ENCODE measurements at places on chromosomes 2 and 18. TPM values are rescaled to one million over a fixed set of nuclear protein-coding genes. Genes with fewer than 3 reads are reported as not detected.
A peak's percentile ranks its signal among the peaks of the same experiment; 100 is the strongest.

DNA sequence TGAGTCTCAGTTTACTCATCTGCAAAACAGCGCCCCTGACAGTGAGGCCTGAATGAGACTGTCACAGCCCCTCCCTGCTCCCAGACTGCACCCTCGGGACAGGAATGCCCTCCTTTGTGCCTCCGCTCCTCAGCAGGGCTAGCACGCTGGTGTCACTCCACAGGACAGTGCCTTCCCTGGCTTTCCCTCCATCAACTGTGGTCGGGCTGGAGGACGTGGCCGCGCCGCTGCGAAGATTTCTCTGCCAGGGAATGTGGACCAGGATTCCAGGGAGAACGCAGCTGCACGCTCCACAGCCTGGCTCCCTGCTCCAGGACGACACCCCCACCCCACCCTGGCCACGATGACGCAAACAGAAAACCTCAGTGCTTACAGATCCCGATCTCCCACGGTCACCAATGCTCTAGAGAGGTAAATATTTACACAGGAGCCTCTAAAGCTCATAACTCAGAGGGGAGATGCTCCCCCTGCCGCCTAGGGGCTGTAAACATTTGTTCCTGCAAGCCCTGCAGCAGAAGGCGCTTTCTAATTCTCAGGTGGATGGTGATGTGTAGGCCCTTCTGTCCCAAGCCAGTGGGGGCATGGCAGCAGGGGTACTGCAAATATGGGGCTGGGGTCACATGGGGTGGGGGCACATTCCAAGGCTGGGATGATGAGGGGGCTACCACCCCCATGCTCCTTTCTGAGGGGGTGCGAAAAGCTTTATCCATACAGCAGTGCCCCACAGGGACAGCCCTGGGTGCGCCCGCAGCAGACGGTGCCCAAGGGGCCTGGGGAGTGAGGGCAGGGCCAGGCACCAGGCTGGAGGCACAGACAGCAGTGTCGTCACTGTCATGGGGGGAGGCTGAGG is 12.4 kb downstream of the HS6ST1 start:
- no peak for DNase-seq

Gene RAB6D
- 0.15 TPM for total RNA-seq

GRCh38 chr2:239313776-239314175 is 87.0 kb downstream of the HDAC4 start:
- no peak for DNase-seq

Gene DCDC2C
- not detected for total RNA-seq

- no peak for DNase-seq
Measured at GRCh38 chr2:76270096-76270710, 559.5 kb upstream of the GCFC2 start.

GRCh38 chr2:56053679-56054078 is 130.1 kb upstream of the EFEMP1 start:
- DNase-seq, result no peak

Gene CCBE1
- total RNA-seq, result 0.81 TPM

DNA sequence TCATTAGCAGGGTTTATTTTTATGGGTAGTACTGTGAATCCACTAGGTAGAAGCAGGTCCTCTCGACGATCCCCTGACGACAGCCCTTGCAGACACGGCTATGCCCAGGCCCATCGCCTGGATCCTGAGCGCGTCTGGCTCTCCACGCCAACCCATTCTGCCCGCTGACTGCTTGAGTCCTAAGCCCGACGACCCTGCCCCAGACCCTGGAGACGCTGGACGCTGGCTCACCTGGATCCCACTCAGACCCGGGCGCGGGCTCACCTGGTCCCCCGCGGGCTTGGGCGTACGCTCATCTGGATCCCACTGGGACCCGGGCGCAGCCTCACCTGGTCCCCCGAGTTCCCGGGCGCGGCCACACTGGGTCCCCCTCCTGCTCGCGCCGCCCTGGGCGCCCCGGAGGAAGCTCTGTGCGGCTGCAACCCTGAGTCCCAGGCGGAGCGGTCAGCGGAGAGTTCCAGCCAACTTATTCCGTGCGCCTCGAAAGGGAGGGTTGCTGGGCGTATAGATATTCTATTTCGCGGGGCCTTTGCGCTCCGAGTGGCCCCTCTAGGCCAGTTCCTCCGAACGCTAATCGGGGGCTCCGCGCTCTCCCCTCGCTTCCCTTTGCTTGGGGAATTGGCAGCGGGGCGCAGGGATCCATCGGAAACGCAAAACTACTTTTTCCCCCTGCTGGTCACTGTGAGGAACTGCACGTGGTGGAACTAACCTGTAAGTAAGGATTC is 22.4 kb upstream of the RMP24 start:
- DNase-seq, result peak; percentile 52

DNA sequence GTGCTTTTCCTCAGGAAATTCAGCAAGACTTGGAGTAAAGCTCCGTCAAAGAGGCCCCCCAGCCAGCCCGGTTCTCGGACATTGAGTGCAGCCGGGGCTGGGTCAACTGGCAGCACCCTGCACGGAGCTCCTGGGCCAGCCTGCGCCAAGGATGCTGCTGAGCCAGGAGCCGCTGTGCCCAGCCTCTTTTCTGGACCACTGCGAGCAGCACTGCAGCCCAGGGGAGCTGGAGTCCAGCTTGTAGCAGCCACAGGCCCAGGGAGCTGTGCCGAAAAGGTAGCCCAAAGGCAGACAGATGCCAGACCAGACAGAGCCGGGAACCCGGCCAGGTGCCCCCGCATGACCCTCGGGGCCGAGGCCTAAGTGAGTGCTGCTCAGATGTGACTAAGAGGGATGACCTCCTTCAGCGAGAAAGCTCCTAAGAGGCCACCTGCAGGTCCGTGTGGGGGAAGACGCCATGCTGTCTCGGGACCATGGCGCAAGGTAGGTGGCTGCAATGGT is 7.3 kb downstream of the CLHC1 start:
- DNase-seq, result peak; percentile 26

DNA sequence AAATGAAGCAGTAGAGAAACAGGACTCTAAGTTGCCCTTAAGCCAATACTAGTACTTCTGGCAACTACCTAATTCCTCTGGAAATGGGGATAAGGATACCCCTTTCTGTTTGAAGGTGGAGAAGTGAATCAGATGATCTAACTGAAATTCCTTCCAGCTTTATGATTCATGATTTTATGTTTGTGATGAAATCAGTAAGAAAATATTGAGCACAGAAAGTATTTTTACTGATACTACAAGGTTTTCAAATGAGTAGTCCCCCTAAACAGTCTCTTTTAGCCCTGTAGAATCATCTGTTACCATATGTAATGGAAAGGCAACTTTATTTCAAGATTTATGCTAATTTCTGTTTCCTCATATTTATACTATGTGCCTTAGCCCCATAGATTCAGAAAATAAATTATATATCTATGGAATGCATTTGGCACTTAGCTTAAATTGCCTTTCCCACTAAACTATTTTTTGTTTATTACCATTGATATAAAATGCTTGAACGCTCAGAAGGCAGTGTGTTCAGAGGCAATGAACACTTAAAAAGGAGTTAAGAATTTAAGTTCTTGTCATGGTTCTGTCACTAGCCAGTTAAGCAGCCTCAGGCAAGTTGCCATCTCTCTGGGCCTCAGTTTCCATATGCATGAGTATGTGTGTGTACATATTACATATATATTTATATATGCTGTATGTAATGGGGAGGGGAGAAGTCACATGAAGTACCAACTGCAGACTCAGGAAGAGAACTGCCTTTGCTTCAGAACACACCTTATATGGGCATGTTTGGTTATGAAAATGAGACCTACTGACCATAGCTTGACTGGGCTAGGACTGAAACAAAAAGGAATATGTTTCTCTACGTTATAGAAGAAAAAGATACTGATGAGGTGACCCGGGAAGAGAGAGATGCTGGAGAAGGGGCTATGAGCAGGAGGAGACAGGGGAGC is 97.7 kb downstream of the CDC42EP3 start:
- no peak for DNase-seq

DNA sequence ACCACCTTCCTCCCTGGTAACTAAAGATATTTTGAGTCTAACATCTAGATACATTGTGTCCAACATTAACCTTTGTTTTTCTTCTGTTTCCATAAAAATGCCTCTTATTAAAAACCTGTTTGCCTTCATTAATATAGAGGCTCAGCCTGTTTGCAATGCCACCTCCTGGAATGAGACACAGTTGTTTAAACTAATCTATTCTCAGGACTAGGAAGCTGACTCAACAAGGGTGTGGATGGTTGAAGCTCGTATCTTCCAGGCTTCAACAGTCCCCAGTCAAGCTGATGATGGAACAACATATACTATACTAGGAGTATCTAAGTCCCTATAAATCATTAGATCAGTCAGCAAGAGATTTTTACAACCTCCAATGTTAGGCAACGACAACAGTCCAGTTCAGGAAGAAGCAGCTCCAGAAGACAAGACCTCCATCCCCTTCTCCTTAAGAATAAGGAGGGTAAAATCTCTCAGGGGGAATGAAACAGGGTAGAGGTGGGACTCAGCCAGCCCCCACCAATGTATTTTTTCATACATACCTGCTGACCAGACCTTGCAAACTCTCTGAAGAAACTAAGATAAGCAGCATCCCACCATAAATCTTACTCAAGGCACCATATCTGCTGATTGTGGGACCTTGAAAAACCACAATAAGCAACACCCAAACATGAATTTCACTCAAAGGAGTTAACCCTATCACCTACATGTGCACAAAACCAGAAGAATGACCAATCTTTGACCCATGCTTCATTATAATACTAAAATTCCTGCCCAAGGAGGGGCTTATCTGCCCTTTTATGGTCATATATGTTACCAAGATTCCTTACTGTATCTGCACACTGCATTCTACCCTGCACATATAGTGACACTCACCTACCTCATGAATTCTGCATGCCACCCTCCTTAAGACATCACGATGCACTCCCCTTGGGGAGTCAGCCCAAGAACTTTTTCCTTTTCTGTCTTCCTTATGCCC is 21.4 kb downstream of the ZNF24 start:
- no peak for DNase-seq

Gene GEN1
- 5.5 TPM for total RNA-seq

- DNase-seq, result no peak
Measured at GRCh38 chr2:62506421-62506750, 391 bp upstream of the TMEM17 start.

- no peak for DNase-seq
Measured at GRCh38 chr2:105822186-105822585, 77.5 kb downstream of the NCK2 start.

DNA sequence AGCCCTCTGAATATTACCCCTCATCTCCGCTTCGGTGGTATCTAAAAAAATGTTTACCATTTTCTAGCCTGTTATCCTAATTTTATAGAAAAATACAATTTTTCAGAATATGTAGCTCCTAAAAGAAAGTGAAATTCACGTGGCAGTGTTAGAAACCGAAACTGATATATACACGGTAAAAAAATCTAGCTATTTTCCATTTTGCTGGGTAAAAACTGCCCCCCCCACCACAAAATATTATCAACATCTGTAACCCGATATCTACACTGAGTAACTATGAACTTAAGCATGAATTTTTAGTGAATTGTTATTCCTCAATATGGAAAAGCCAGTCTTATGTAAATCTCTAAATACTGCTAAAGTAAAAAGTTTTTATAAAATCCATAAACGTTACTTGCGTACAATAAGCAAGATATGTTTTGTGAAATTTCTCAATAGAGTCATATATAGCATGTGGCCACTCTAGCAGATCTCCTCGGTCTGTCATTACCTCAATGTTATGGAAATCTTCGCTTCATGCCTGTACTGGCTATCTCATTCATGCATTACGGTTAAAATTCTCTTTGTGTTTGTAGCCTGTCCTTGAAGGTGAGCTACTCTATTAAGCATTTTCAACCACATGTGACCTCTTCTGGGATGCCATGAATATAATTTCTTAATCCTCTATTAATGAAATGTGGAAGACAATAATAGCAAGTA is 524.2 kb downstream of the TRIB2 start:
- no peak for DNase-seq

DNA sequence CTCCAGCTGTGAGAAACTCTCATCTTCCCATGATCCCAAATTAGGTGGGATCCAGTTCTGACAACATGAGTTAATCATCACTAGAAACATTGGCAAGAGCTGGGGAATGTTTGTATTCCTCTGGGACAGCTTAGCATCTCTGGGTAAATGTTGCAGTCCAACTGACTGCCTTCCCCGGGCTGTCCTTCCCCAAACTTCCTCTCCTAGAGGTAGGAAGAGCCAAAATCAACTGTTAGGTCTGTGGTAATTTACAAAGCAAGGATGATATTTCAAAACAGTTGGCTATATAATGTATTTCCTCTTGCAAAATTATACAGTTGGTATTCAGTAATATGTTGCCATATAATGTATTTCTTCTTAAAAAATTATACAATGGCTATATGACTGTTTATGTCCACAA is 148.5 kb downstream of the MGAT5 start:
- no peak for DNase-seq

DNA sequence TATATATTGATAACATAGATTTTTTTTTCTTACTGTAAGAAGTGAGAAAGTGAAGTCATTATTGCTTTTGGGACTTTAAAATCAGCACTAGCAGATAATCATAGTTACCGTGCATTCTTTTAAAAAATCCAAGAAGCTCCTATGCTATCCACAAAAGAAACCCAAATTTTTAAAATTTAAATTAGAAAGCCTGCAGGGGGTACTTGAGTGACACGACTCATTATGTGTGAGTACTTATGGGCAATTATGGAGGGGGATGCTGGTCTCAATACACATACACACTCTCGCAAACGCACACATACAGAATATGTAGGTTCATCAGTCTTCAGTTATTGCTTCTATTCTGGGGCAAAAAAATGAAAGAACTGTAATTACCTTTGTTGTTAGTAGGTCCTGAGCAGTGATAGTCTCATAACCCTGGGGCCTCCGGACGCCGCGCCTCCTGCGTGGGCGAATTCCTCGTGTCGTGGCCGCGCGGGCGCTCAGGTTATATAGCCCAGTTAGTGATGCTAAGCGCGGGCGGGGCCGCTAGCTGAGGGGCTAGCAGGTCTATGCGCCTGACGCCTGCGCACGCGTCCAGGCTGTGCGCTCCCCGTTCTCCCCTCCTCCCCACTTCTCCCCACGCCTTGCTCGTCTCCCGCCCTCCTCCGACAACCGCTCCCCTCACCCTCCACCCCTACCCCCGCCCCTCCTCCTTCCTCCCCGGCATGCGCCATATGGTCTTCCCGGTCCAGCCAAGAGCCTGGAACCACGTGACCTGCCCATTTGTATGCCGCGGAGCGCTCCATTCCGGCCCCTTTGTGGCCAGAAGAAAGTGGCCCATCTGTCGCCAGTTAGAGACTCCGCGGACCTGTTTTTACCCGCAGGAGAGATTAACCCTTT is at the start of gene NEUROD1:
TSS of gene NEUROD1 (minus strand) at position 463 of the 882 bp plus-strand sequence. CDS start 1,657 bp downstream, outside the sequence.
- no peak for DNase-seq

DNA sequence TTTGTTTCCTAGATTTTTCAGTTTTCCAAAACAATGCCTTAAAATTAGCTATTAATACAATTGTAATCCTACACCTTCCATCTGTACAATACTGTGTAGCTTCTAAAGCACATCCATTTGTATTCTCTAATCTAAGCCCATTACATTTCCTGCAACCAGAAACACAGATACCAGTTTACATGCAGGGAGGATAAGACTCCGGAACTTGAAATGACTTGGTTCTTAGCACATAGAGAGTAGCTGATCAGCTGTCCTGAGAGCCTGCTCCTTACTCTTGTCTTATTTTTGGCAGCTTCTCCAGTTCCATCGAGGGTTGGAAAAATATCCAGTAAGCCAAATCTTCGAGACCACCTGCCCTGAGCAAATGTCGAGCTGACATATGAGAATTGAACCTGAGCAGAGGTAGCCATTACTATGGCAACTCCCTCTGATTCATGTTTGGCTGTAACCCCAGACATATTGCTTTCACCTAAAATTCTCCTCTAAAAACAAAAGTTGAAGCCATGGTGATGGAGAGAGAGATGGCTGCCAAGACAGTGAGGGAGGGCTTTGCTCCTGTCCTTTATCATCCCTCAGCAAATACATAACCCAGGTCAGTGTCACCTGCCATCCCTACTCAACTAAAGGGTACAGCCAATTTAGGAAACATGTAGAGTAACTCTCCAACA is 542.8 kb downstream of the IRS1 start:
- DNase-seq, result no peak

All from heart left ventricle (tissue), 16 donors.